ENCODE measurements at places on chromosomes 16 and 17.
A peak's percentile ranks its signal among the peaks of the same experiment; 100 is the strongest.

- peak; percentile 41 for DNase-seq
Observed at GRCh38 chr17:60231234-60231633, 81.5 kb downstream of the CA4 start.

- DNase-seq = no peak
Observed at GRCh38 chr16:9114112-9114511, 22.7 kb downstream of the HAPSTR1 start.

- DNase-seq = peak; percentile 80
Observed at GRCh38 chr17:6061290-6061689, 8.9 kb upstream of the WSCD1 start.

DNA sequence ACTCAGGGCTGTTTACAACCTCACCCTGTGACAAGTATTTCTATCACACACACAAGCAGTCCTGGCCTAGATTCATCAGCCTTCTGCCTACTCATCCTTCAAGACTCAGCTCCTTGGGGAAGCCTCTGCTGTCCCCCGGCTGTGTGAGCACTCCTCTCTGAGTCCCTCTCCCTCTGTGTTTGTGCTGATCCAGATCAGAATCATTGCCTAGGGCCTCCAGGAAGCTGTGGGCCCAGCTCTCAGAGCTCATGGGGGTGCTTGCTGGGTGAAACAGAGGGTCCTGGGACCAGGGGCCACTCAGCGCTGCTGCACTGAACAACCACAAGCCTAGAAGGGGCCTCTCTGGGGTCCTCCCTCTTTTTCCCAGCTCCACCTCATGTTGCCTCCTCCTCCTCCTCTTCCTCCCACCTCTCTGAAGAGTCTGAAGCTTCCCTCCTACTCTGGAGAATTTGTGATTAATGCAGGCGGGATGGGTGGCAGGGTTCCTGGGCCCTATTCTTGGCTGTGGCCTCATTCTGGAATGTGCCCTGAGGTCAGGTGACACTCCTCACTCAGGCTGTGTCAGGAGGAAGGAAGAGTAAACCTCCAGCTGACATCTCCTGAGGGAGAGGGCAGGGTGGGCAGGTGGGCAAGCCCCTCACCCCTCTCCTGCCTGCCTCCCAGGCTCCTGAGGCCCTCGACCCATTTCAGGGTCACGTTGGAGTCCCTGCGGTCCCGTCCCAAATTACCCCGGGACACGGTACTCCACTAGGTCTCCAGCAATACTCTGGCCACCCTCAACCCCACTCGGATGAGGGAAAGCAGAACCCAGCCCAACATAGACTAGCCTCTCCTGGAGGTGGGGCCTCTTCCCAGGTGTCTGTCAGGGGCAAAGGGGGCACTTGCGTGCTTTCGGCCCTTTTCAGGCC lies 10.1 kb downstream of the WFIKKN2 start:
- DNase-seq = no peak

DNA sequence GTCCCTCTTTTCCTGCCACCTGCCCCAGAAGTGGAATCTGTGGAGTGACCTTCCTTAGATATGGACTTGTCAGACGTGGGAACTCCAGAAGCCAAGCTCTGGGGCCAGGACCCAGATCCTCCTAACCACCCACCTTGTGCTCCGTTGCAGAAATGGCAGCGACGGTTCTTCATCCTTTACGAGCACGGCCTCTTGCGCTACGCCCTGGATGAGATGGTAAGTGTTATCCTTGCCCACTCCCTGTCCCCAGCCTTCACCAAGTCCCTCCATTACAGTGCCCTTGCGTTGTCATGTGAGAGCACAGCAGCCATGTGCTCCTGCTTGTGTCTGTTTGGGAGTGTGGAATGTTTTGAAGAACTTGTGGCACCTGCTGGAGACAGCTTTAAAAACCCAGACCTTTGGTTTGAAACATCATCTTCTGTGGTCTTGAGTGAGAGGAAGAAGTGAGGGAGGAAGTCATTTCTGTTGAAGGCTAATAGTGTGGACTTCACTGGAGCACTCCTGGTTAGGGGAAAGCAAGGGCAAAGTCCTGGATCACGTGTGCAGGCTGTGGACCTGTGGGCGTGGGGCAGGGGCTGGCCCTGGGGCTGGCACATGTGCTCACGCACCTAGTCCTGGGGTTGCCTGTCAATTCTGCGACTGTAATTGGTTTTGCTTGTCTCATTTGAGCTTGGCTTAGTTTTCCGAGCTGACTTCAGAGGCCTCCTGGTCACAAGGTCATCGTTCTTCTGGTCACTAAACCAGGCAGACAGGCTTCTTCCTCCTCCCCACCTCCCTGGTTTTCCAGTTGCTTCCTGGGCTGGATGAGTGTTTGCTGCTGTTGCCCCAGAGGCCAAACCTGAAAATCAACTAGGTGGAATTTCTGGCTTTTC lies 35.8 kb downstream of the MPRIP start:
- no peak for DNase-seq

DNA sequence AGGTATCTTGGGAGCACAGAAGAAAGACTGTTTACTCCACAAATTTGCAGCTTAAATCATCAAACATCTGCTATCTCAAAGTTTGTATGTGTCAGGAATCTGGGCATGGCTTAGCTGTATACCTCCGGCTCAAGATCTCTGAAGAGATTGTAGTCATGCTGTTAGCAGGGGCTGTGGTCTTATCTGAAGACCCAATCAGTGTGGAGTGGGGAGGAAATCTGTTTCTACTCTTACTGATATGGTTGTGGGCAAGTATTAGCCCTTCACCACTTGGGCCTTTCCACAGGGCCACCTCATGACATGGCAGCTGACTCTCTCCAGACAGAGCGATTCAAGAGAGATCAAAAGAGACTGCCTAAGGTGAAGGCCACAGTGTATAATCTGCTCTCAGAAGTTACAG lies 438.7 kb downstream of the KIF2B start:
- no peak for DNase-seq
